ENCODE measurements at places on chromosomes 7 and 10.

DNA sequence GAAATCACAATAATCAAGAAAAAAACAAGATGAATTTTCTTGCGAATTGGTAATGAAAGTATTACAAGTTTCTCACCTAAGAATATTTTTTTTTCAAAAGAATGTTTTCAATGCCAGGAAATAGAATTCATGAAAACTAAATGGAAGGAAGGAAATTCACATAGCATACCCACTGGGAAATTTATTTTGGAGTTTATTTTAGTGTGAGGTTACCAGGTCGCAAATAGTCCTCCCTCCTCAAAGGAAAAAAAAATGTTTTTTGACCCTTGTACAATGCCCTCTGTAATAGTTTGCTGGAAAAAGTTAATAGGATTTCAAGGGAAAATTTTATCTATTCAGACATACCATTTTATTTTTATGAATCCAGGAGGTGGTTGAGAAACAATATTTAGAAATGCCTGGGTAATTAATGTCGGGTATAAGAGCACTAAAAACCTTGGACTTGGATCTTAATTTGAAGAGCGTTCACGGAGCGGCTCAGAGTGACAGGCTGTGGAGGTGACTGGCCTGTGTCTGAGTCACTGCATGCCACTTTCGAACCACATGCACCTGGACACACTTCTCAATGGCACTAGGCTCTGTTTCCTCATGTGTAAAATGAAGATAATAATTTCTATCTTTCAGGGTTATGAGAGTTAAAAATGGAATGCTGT lies 28.2 kb downstream of the CUBN start:
- no peak for DNase-seq

GRCh38 chr7:147412782-147413556 lies 1177.6 kb upstream of the C7orf33 start:
- no peak for DNase-seq

DNA sequence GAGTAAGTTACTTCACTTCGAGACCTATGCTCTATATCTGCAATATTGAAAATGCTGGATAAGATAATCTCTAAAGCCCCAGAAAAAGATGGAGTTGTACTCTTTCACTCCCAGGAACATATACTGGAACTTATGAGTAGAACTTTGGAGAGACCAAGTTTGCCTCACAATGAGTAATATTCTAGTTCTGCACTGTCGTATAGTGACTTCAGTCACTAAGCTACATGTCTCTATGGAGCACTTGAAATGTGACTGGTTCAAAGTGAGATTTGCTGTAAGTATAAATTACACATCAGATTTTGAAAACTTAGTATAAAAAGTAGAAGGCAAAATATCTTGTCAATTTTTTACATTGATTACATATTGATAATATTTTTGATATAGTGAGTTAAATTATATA lies 116.4 kb downstream of the PTEN start:
- no peak for DNase-seq

DNA sequence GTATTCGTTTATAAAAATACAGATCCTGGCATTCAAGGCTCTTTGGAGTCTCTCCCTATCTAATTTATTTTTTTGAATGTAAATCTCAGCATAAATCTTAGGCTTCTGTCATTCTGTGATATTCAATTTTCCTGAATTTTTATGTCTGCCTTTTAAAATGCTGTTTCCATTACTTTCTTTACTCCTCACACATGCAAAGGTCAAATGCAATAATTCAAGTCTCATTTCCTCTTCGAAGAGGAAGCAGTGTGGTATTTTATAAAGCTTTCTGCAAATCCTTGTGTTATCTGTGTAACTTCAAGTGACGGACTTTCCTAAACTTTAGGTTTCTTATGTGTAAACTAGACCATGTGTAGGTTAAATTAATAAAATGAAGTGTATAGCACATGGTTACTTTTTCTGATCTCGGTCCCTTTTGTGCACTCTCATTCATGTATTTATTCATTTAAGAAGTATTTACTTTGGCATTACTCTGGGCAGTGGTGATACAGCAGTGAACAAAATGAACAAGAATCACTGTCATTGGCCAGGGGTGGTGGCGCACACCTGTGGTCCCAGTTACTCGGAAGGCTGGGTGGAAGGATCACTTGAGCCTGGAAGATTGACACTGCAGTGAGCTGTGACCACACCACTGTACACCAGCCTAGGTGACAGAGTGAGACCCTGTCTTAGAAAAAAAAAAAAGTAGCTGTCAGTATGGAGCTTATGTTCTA lies 332.2 kb downstream of the EXOC4 start:
- DNase-seq, result no peak

DNA sequence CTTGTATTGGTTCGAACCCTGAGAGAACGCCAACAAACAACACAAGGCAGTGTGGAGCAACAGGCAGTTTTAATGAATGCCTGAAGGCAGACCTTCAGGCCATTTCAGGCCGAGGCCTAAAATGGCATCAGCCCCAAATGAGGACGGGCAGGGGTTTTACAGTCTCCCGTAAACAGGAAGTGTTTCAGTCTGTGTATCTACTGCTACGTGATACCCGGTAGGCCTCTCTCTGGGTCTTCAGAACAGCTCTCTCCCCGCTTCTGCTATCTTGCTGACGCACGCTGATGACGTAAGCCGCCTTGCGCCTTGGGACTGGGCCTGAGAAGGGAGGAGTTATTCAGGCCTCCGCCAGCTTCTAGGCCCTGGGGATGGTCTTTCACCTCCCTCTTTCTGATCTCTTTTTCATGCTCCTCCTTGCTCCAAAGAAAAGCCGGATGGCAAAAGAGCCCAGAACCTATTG lies 67.7 kb downstream of the ST8SIA6 start:
- DNase-seq, result no peak

DNA sequence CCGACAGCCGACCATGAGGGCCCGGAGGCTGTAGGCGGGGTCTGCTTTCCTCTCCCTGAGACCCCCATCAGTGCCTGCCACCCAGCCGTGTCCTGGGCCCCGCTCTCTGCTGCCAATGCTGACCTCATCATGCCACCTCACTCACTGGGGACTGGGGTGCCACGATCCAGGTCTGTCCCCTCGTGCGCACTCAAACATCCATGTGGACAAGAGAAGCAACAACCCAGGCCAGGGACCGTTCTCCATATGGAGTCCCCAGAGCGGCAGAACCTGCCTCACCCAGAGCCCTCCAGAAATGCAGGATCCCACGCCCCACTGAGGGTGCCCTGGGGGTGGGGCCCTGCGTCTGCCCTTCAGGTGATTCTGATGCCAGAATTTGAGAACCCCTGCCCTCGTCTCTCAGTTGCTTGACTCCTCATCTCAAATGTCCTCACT lies 210.0 kb upstream of the PPP2R2D start:
- no peak for DNase-seq

DNA sequence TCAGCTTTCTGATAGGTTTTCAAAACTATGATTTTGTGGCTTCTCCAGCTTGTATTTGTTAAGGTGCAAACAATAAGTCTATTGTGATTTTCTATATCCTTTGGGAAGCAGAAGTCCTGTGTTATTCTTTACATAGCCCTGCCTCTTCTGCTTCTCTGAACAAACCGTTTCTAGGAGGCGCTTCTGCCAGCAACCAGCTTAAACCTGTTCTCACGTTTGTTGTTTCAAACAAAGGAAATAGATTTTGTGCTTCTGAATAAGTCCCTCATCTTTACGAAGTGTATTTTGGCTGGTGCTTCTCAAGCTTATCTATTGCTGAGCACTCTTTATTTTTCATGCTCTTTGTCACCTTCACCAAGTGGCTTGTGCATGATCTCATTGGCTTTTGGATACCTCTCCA lies 61.0 kb downstream of the VTI1A start:
- DNase-seq, result no peak

Data from CD4-positive, alpha-beta T cell treated with Interleukin-2 at 100 ng/mL for 4 hours (primary cell).